ENCODE measurements at places on chromosomes 7 and 10. TPM values are rescaled to one million over a fixed set of nuclear protein-coding genes. Genes with fewer than 3 reads are reported as not detected.

GRCh38 chr10:1552406-1552805, 184.9 kb downstream of the ADARB2 start:
- H3K27me3 ChIP-seq = no peaks in the 10 kb centered on the region
- H3K36me3 ChIP-seq = no peaks in the 10 kb centered on the region
- H3K4me1 ChIP-seq = peaks cover 34% of the 10 kb centered on the region
- no peak overlapping the region for H3K4me3 ChIP-seq
- no peak overlapping the region for H3K27ac ChIP-seq

GRCh38 chr7:50848203-50848602, 65.5 kb upstream of the GRB10 start:
- no peaks in the 10 kb centered on the region for H3K27me3 ChIP-seq
- no peak overlapping the region for H3K4me3 ChIP-seq
- no peaks in the 10 kb centered on the region for H3K4me1 ChIP-seq
- H3K27ac ChIP-seq = no peak overlapping the region

DNA sequence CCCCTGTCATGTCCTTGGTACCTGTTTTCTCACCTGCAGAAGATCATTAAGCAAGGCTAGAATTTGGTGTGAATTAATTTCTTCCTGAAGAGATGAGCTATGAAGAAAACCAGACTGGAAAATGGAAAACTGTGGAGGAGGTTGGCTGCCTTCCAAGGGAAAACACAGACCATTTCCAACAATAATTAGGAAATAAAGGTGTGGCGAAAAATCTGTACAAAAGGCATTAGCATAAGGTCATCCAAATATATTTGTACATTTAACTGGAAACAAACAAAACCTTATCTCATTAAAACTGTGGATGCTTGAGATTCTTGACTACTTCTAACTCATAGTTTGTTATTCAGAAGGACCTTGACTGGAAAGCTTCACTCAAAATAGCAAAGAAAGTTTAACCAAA, 1.7 kb downstream of the STN1 start:
- H3K36me3 ChIP-seq = no peaks in the 10 kb centered on the region
- no peak overlapping the region for H3K27ac ChIP-seq
- no peak for DNase-seq
- H3K4me1 ChIP-seq = peaks cover 10% of the 10 kb centered on the region

GRCh38 chr10:10959666-10960065, 58.0 kb upstream of the CELF2 start:
- no peak overlapping the region for H3K27ac ChIP-seq
- no peak for DNase-seq
- no peaks in the 10 kb centered on the region for H3K27me3 ChIP-seq
- no peaks in the 10 kb centered on the region for H3K36me3 ChIP-seq
- no peak overlapping the region for H3K4me3 ChIP-seq

DNA sequence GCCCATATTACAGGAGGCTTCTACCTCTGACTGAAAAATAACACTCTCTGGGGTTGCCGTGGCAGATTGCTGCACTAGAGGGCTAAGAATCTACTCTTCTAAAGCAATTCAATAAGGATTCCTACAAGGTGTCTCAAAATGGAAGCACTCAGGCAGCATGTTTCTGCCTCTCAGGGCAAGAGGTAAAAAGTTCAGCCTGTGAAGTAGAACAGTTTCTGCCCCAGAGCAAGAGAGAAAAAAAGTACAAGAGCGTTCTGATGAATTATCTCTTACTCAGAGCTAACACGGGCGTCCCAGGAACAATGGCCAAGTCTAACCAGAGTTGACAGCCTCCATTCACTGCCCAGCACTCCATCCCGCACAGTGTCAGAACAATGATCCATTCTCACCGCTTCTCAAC, 71.3 kb upstream of the TES start:
- no peak overlapping the region for H3K27ac ChIP-seq
- DNase-seq = no peak
- H3K27me3 ChIP-seq = no peaks in the 10 kb centered on the region
- H3K4me1 ChIP-seq = no peaks in the 10 kb centered on the region
- H3K36me3 ChIP-seq = no peaks in the 10 kb centered on the region

- H3K4me3 ChIP-seq = no peak overlapping the region
- no peaks in the 10 kb centered on the region for H3K36me3 ChIP-seq
- no peak for DNase-seq
- H3K27me3 ChIP-seq = no peaks in the 10 kb centered on the region
Measured at GRCh38 chr7:131995324-131995723, 438.9 kb upstream of the PODXL start.

DNA sequence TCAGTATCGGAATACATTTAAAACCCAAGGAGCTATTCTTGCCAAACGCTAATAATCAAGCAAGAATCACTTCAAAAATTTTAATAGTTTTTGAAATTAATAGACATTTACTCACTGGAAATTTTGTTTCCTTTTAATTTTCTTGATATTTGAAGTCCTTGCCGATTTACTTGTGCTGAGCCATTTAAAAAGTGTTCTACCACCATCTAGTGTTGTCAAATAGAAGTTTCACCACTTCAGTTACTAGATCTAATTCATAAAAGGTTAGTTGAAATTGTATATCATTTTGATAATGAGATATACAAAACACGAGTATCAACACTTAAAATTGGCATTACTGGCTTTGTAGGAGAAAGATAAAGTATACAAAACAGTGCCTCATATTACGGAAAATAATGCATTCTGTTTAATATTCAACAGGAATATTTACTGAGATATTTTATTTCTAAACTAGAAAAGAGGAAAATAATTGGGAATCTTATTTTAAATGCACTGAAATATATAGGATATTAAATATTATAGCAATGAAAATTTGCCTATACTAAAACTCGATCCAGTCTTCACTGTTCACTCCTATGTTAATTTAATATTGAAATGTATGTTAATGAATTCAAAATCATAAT, 664.8 kb upstream of the SEMA3D start:
- H3K4me3 ChIP-seq = no peak overlapping the region
- no peaks in the 10 kb centered on the region for H3K27me3 ChIP-seq
- no peak overlapping the region for H3K27ac ChIP-seq
- no peaks in the 10 kb centered on the region for H3K4me1 ChIP-seq

DNA sequence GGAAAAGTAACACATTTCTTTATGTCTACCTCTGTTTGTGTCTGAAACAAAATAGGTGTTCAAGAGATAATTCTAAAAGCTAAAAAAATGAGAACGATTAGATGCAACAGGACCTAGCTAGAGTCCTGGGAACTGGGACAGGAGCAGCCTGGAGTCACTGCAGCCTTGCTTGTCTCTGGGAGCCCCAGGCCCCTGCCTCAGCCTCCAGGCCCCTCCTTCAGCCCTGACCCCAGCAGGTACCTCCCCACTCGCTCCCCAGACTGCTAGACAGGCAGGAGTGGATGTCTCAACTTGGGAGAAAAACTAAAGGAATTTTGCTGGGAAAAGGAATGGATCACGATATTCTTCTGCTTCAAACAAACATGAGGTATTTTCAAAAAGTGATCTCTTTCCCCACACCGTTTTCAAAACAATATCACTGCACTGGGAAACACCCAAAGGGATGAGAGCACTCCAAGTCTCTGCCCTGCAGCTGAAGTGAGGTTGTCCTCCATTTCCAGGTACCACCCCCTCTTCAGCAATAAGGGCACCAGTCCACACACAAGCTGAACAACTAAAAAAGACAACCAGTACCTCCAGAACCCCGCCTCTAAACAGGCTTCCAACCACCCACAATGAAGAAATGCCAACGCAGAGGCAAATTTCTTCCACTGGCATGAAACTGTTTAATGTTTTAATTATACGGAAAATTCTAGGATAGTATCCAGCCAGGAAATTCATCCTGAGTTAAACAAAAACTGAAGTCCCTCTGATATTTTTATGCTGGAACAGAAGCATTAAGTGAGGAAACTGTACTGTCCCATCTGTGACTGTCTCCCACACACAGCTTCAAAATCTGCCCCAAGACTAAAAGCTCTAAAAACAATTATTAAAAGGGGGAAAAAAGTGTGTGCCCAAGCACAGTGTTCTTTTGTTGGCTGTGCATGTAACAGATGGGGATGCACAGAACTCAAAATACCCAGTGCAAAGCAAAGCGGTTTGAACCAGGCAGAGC, 47.2 kb downstream of the XPNPEP1 start:
- H3K4me3 ChIP-seq = no peak overlapping the region
- H3K27ac ChIP-seq = no peak overlapping the region
- H3K4me1 ChIP-seq = peaks cover under 1% of the 10 kb centered on the region

- peaks cover 11% of the 10 kb centered on the region for H3K4me1 ChIP-seq
- no peak overlapping the region for H3K4me3 ChIP-seq
- no peak for DNase-seq
- peaks cover 2% of the 10 kb centered on the region for H3K27me3 ChIP-seq
- H3K27ac ChIP-seq = no peak overlapping the region
Measured at GRCh38 chr7:30659312-30659711, 22.9 kb downstream of the CRHR2 start.

- DNase-seq = no peak
- H3K36me3 ChIP-seq = peaks cover 3% of the 10 kb centered on the region
- H3K4me3 ChIP-seq = no peak overlapping the region
- H3K27me3 ChIP-seq = no peaks in the 10 kb centered on the region
Measured at GRCh38 chr7:130887182-130887956, 153.4 kb upstream of the KLF14 start.

- no peaks in the 10 kb centered on the region for H3K36me3 ChIP-seq
- no peaks in the 10 kb centered on the region for H3K27me3 ChIP-seq
- H3K4me3 ChIP-seq = no peak overlapping the region
- no peaks in the 10 kb centered on the region for H3K4me1 ChIP-seq
Measured at GRCh38 chr7:22890773-22891172, 68.1 kb upstream of the TOMM7 start.

GRCh38 chr10:112497347-112497950, 50.4 kb downstream of the VTI1A start:
- peaks cover 2% of the 10 kb centered on the region for H3K36me3 ChIP-seq
- no peaks in the 10 kb centered on the region for H3K27me3 ChIP-seq
- no peaks in the 10 kb centered on the region for H3K4me1 ChIP-seq
- H3K4me3 ChIP-seq = no peak overlapping the region

GRCh38 chr10:60377955-60378354, 11.7 kb downstream of the ANK3 start:
- no peak overlapping the region for H3K4me3 ChIP-seq
- H3K36me3 ChIP-seq = no peaks in the 10 kb centered on the region
- H3K27me3 ChIP-seq = no peaks in the 10 kb centered on the region
- no peak overlapping the region for H3K27ac ChIP-seq
- no peak for DNase-seq

DNA sequence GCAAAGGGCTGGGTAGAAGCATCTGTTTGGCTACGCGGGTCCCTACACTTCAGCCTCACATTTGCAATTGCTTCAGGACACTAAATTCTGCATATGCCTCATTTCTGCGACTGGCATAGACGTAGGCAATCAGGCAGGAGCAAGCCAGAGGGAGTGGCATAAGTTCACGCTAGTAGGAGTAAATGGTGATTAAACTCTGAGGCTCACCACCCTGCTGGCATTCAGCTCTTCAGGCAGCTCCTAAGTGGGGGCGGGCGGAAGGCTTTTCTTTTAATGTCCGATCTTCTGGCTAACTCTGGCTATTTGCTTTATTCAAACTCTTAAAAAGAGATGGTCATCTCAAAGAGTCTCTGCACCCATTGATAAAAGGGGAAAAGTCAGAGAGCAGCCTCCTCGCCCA, 45.3 kb downstream of the RGS10 start:
- H3K4me3 ChIP-seq = no peak overlapping the region
- no peaks in the 10 kb centered on the region for H3K27me3 ChIP-seq
- no peak overlapping the region for H3K27ac ChIP-seq

DNA sequence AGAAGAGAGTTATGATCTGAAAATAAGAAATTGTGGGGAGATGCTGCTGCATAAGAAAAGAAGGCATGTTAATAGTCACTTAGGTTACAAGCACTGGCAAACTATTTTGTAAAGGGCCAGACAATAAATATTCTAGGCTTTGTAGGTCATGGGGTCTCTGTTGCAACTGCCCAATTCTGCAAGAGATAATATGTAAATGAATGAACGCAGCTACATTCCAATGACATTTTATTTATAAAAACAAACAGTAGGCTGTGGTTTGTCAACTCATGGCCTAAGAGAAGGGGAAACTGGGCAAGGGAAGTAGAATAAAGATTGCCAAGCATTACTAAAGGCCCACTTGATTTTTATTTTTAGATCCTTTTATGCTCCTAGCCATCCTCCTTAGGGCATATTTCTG, 133.1 kb downstream of the RAPGEF5 start:
- no peaks in the 10 kb centered on the region for H3K27me3 ChIP-seq
- no peak overlapping the region for H3K4me3 ChIP-seq
- H3K27ac ChIP-seq = no peak overlapping the region
- DNase-seq = no peak

DNA sequence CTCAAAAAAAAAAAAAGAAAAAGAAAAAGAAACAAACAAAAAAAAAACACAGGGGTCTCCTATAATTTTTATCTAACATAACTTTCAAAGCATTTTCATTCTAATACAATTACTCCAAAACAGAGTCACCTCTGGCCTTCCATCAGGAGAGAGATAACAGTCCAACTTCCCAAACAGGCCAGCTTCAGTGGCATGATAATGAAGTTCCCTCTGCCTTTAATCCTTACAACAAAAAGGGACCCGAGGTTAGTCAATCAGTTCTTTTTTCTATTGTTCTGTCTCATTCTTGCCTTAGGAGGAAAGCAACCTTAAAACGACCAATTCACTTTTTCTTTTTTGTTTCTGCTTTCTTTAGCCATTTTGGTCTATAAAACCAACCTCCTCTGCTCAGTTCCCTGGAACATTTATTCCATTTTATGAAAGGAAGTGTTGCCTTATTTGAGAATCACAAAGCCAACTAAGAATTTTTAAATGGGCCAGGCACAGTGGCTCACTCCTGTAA, 16.5 kb upstream of the FXYD4 start:
- H3K4me1 ChIP-seq = peaks cover 8% of the 10 kb centered on the region
- no peak for DNase-seq
- no peaks in the 10 kb centered on the region for H3K36me3 ChIP-seq
- no peak overlapping the region for H3K4me3 ChIP-seq
- peaks cover 9% of the 10 kb centered on the region for H3K27me3 ChIP-seq
- no peak overlapping the region for H3K27ac ChIP-seq

DNA sequence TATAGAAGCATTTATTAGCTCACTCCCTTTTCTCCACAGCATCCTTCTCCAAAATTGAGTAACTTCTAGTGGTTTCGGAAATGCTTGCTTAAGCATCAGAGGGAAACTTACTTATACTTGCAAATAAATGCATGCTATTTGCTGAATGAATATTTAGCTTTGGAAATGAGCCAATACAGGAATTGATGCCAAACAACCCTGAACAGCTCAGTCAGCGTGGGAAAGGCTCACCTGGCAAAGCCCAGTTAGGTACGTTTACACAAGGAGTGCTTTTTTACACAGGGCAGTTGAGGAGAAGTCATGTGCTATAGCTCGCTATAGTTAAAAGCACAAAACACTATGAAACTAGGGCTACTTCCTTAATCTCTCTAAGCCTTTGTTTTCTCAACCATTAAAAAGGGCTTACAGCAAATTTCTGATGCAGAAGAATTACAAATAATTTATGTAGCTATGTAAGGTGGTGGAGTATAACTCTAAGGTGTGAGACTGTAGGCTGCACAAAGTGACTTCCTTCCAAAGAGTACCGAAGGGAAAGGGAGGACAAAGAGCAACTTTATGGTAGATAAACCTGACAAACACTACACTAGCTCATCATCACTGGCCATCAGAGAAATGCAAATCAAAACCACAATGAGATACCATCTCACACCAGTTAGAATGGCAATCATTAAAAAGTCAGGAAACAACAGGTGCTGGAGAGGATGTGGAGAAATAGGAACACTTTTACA, 498.2 kb downstream of the PHTF2 start:
- H3K4me3 ChIP-seq = no peak overlapping the region
- no peak overlapping the region for H3K27ac ChIP-seq
- H3K4me1 ChIP-seq = no peaks in the 10 kb centered on the region
- H3K36me3 ChIP-seq = no peaks in the 10 kb centered on the region
- H3K27me3 ChIP-seq = no peaks in the 10 kb centered on the region

Gene CYTH3
- total RNA-seq = 24.8 TPM

Gene PRRT4
- total RNA-seq = 4.0 TPM

Gene TCAF2
- total RNA-seq = 2.3 TPM

Gene KLF14
- total RNA-seq = 0.22 TPM

Gene CLDN4
- 2.6 TPM for total RNA-seq

Gene C10orf105
- total RNA-seq = 0.99 TPM

All from spinal cord (tissue), 10 donors.